Activated T-cell treated with anti-CD3 and anti-CD28 coated beads for 1 hour (primary cell): ENCODE measurements at places on chromosomes 2 and 18.

DNA sequence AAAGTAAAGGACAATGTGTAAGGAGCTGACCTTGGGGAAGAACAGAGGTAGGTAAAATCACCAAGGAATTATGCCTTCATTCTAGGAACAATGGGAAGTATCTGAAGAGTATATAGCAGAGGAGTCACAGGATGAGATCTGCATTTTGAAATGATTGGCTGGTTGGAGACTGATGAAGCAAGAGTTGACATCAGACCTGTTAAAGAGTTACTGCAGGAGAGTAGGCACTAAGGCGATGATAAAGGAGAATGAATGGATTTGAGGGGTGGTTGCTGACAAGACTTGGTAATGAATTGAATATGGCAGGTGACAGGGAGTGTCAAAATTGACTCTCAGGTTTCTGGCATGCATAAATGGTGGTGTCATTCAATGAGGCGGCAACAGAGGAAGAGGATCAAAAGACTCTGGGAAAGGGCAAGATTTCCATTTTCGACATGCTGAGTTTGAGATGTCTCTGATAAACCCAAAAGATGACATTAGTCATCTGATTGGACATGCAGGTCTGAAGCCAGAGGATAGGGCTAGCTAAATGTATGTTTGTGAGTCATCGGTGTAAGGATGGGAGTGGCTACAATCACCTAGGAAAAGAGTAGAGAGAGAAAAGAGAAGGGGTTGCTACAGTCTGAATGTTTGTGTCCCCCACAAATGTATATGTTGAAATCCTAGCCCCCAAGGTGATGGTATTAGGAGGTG is 236.5 kb downstream of the DYM start:
- DNase-seq, result no peak

- DNase-seq, result no peak
These were observed 261.0 kb downstream of the BCL2 start for GRCh38 chr18:63058521-63058920.

DNA sequence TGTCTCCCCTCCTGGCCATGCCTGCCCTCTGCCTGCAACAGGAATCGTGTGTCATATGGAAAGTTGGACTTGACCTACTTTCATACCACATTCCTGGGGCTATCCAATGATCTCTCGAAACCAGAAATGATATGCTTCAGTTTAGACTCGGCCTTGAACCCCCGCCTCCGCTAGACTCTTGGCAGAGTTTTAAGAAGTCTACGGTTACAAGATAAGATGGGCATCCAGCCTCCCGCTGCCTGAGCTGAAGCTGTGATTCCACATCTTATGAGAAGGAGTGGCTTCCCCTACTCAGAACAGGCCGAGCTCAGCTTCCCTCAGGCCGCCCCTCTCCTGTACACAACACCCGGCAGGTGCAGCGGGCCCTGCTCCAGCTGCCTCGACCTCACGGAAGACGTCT is 73.9 kb downstream of the MTCL1 start:
- DNase-seq, result no peak

DNA sequence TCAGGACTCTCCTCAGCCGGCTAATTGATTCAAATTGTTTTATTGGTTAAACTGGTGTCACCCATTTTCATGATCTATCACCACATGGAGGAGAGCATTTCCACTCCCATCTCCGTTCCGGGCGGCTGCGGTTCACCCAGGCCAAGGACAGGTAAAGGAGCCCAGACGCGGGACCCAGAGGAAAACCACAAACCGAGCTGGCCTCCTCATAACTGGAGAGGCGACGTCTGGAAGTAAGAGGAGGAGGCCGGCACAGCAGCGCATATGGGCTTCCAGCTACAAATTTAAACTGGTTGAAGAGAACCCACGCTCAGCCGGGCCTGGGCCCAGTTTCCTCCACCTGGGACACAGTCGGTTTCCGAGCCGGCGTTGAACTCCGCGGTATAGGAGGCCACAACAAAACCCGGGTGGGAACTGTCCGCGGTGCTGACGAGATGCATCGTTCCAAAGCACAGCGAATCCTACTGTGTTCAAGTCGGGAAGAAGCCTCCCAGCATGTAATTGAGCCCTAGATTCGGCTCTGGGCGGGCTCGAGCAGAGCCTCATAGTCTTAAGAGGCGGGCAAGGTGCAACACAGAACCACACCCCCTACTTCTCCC is 3.0 kb upstream of the SKOR2 start:
- DNase-seq, result peak; percentile 7

DNA sequence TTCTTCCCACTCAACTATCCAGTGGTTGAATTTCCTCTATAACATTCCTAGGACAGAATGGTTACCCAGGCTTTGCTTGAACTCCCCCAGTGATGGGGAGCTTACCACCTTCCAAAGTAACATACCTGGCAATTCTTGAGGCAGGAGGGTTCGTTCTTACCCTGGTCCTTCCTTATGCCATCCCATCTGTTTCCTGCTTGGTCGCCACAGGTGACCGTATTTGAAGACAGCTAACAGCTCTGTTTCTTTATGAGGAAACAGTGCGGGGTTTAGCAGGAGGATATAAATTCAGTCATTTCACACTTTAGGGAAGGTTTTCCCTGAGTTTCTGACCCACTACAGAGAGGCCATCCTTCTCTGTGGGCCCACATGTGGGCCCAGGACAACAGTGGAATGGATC is 42.6 kb downstream of the FOSL2 start:
- no peak for DNase-seq

GRCh38 chr2:24971536-24972314 is at the start of gene DNAJC27:
Gene DNAJC27, minus strand, starts transcription at chr2:24971955. Its CDS starts 51 bp downstream, at chr2:24971904.
- peak; percentile 91 for DNase-seq

DNA sequence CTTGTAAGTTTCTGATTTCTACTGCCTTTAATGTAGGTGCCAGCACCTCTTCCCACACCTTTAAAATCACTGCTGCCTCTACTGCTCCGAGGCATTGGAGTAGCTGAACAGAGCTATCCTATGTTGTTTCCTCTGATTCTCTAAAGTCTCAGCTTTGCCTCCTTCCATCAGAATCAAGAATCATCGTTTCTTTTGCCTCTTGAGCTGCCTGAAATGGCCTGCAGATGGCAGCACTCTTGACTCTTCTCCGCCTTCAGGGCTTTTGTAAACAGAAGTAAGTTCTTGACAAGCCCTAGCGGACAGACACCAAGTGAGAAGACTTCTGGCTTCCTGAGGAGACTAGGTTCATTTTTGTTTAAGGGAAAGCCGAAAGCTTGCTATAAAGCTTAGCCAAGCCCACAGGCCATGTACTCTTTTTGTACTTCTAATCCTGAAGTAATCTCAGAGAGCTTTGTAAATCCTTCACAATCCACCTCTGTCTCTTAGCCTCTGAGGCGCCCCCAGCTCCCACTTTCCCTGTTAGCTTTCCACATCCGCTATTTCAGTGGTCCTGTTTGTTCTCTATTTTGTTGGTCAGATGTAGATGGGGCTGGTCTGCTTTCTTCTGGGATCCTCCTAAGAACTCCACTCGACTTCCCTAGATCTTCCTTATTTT is 48.4 kb downstream of the GTF3C3 start:
- DNase-seq, result peak; percentile 49

DNA sequence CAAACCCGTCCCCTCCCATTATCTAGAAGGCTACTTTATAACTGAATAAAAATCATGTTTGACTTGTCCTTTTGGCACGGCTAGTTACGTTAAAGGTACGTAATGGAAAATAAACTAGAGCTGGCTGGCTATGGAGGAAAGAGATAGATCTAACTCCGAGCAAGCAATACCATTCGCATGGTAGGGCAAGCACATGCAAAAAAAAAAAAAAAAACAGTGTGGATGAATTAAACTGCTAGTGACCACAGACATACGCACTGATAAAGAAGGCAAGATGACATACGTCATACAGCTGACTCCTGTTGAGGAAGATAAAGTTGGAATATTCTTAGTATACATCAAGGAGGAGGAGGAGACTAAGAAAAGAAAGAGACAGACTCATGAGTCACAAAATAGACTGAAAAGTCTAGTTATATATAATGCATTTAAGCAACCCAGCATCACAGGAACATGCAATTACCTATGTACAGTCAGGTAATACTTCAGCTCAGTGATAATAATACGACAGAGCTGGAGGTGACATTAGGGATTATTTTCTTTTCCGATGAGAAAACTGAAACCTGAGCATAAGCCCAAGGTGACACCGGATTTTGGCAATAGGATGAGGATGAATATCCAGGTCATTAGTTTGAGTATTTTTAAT is 37.9 kb upstream of the NARS1 start:
- DNase-seq, result no peak

DNA sequence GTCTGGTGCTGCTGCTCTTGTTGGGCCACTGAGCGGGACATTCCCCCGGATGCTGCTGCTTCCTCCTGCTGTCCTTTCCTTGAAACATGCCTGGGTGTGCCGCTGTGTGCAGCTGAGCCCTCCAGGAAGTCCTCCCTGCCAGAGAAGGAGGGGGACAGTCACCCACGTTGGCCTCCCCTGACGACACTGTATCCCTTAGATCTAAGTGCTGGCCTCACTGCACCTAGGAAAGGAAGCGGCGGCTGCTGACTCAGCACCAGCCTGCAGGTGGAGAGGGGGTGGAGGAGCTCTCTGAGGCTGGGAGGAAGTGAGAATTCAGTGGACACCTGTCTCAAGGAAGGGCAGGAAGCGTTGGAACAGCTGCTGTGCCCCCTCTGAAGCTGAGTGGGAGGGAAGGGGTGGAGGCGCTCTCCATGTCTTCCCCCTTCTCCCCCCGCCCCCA is 239.8 kb downstream of the HAUS1 start:
- DNase-seq, result peak; percentile 11

DNA sequence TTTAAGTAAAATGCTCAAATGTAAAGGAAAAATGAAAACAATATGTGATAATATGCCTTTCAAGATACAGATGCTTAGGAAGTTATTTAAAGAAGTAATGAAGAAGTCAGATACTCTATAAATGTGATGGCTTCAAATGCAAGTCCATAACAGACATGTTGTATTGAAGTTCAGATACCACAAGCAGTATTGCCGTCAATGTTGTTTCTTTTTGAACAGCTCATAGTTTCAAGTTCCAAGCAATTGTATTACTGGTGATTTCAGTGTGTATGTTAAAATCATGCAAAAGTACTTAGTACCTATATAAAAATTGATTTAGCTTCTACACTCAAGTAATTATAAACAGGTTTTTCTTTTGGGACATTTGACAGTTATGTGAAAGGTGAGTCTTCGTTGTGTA is 24.9 kb downstream of the KCMF1 start:
- no peak for DNase-seq

DNA sequence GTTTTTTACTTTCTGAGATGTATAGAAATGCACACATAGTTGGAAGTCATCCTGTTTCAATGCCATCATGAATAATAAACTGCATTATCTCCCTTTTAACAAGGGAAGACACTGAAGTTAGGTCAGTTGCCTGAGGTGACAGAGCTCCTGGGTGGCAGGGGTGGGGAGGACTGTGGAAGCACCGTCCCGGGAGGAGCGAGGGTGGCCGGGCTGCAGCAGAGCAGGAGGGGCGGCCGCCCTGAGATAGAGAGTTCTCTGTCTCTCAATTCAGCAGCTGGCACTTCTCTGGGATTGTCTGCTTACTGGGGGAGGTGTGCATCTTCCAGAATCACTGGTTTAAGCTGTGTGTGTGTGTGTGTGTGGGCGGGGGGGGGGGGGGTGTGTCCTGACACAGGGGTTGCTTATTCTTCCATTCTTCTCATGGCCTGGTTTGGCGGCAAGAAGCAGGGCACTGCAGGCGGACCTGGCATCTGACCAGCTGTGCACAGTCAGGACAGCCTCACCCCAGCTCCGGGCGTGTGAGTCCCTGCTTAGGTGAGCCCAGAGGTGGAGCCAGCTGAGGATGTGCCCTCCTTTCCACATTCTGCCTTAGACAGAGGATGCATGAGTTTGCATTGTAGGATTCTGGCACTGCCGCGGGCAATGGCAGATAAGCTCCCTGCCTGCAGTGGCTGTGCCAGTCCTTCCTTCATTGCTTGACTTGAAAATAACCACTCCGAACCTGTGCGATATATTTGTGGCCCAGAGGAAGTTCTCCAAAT is 40.4 kb downstream of the VWA3B start:
- DNase-seq, result no peak

GRCh38 chr18:76875390-76876325 is 53.3 kb downstream of the ZNF236 start:
- no peak for DNase-seq

DNA sequence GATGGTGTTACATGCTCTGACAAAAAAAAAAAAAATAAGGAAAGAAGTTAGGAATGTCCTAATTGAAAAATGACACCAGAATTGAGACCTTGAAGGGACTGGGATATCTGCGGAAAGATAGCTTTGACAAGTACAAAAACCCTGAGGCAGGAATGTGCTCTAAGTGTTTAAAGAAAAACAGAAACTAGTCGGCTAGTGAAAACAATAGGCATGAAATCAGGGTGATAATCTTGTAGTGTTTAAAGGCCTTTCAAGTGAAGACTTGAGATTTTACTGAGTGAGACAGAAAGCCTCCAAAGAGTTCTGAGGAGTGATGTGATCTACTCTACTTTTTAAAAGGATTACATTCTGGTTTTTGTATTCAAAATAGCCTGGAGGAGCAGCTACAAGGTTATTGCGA is 107.4 kb downstream of the COBLL1 start:
- no peak for DNase-seq

- DNase-seq, result no peak
These were observed 70.8 kb upstream of the SMAD7 start for GRCh38 chr18:49021433-49022129.

- no peak for DNase-seq
These were observed 2.9 kb upstream of the MGAT5 start for GRCh38 chr2:134250840-134251461.

DNA sequence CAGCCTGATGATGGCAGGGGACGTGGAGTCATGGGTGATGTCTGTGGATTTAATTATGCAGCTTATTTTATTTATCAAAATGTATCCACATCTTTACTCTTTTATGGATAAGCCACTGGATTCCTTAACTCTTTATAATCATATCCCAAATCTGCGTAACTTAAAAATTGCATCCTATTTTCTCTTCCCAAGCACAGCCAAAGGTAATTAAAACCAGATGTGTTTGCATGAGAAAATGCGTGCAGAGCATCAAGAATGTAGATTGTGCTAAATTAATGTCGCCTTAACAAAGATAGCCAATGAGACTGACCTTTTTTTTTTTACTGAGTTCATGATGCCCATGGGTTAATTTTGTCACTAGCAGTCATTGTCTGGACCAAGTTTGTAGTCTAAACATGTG is 10.0 kb downstream of the SH3RF3 start:
- no peak for DNase-seq

- no peak for DNase-seq
These were observed at the start of gene PLB1 for GRCh38 chr2:28495551-28496250. Gene PLB1, plus strand, starts transcription at chr2:28496060. Its CDS starts 55 bp downstream, at chr2:28496115.

GRCh38 chr2:48694149-48694548 is 61.4 kb downstream of the LHCGR start:
- DNase-seq, result no peak

GRCh38 chr2:47404356-47404755 is 1.4 kb downstream of the MSH2 start:
- DNase-seq, result no peak

- DNase-seq, result no peak
These were observed 570.7 kb downstream of the EPHA4 start for GRCh38 chr2:221001381-221001801.

DNA sequence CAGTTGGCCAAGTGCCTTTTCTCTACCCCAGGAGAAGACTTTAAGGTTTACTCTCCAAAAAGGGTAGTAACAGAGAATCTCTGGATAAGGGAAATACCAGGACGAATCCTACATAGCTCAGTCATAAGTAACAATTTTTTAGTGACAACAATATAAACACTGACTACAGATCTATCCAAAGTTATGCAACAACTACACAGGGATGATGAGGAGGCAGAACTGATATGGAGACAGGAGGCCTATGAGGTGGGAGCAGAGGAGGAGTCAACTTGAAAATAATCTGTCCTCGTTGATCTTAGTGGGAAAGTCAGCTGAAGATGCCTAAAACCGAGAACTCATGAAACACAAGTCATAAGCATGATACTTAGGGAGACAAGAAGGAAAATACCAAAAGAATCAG is 40.2 kb downstream of the SLC35F5 start:
- DNase-seq, result no peak

- no peak for DNase-seq
These were observed 187.6 kb downstream of the NAPG start for GRCh38 chr18:10713409-10713808.
